Hepatocyte (in vitro differentiated cells): ENCODE measurements at places on chromosomes 7 and 10. TPM values are rescaled to one million over a fixed set of nuclear protein-coding genes. Genes with fewer than 3 reads are reported as not detected.

DNA sequence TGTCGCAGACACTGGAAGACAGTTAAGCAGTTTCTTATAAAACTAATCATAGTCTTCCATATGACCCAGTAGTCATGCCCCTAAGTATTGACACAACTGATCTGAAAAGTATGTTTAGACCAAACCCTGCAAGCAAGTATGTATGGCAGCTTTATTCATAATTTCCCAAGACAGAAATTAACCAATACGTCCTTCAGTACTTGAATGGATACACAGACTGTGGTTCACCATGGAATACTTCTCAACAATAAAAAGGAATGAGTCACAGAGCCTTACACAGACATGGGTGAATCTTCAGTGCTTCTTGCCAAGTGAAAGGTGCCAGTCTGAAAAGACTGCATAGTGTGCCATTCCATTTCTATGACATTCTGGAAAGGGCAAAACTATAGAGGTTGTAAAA lies 50.2 kb upstream of the AKR1E2 start:
- peaks cover 6% of the 10 kb centered on the region for H3K4me1 ChIP-seq
- DNase-seq = no peak
- H3K36me3 ChIP-seq = no peaks in the 10 kb centered on the region
- no peak overlapping the region for H3K4me3 ChIP-seq
- no peaks in the 10 kb centered on the region for H3K27me3 ChIP-seq

BZW2 gene
- total RNA-seq = 96.7 and 97.7 TPM in 2 replicates

- no peak overlapping the region for H3K4me3 ChIP-seq
- H3K4me1 ChIP-seq = peaks cover 33% of the 10 kb centered on the region
- H3K27ac ChIP-seq = peak overlapping the region; percentile 36
- no peaks in the 10 kb centered on the region for H3K36me3 ChIP-seq
- H3K27me3 ChIP-seq = no peaks in the 10 kb centered on the region
Observed at GRCh38 chr7:27605689-27606269, 56.9 kb downstream of the HIBADH start.

GRCh38 chr7:133618970-133619369 lies 366.1 kb downstream of the EXOC4 start:
- H3K4me3 ChIP-seq = no peak overlapping the region
- H3K27me3 ChIP-seq = no peaks in the 10 kb centered on the region
- no peaks in the 10 kb centered on the region for H3K36me3 ChIP-seq
- no peak for DNase-seq
- H3K4me1 ChIP-seq = no peaks in the 10 kb centered on the region

GRCh38 chr10:1638889-1639419 lies 98.4 kb downstream of the ADARB2 start:
- H3K27ac ChIP-seq = no peak overlapping the region
- H3K36me3 ChIP-seq = no peaks in the 10 kb centered on the region
- H3K27me3 ChIP-seq = no peaks in the 10 kb centered on the region
- no peaks in the 10 kb centered on the region for H3K4me1 ChIP-seq
- no peak overlapping the region for H3K4me3 ChIP-seq

GRCh38 chr7:133837224-133837623 lies 289.9 kb upstream of the LRGUK start:
- H3K4me1 ChIP-seq = peaks cover 4% of the 10 kb centered on the region
- H3K27ac ChIP-seq = no peak overlapping the region
- no peaks in the 10 kb centered on the region for H3K27me3 ChIP-seq
- no peaks in the 10 kb centered on the region for H3K36me3 ChIP-seq

DNA sequence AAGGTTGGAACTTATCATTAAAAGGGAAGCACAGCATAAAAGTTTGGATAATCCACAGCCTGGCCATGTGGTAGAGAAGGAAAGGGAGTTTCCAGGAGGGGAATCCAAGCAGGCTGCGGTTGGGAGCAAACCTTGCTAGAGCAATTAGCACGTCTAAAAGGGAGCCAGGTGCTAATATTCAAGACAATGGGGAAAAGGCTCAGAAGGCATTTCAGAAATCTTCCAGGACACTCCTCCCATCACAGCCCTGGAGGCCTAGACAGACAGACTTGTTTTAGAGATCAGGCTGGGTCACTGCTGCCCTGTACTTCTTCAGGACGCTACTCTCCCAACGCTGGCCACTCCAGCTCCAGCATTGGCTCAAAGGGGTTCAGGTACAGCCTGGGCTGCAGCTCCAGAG lies 96.2 kb upstream of the KAT6B start:
- no peaks in the 10 kb centered on the region for H3K36me3 ChIP-seq
- no peak for DNase-seq
- H3K4me1 ChIP-seq = no peaks in the 10 kb centered on the region
- H3K27me3 ChIP-seq = no peaks in the 10 kb centered on the region
- H3K27ac ChIP-seq = no peak overlapping the region

TSPAN15 gene
- total RNA-seq = 25.8 and 29.0 TPM in 2 replicates

DNA sequence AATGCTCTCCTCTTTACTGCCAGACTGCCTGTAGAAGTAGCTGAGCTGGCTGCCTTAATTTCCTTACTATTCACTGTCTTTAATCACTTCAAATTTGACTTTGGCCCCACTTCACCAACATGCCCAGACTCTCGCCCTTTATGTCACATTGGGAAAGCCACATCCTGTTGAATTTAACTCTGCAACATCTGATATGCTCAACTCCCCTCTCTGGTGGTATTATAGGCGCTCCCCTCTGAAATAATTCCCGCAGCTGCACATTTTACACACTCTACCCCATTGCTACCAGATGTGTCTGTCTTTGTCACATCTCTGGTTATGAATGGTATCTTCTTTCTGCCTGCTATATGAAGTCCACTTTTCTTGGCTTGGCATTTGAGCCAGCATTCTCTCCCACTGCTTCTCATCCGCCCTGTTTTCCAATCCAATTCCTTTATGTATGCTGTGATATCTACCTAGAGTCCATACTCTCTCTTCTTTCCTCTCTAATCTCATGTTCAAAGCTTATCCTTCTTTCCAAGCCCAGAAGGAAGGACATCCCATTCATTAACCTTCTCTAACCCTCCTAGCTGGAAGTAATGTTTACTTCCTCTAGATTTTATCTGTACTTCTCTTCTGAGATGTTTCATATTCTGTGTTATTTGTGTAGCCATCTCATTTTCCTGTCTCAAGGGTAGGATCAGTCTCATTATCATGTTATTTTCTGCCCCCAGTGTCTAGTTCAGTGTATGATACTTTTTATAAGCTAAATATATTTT lies 134.5 kb downstream of the ST7 start:
- H3K27me3 ChIP-seq = no peaks in the 10 kb centered on the region
- H3K4me1 ChIP-seq = peaks cover 7% of the 10 kb centered on the region

SPRN gene
- 0.28 and 0.97 TPM in 2 replicates for total RNA-seq

DNA sequence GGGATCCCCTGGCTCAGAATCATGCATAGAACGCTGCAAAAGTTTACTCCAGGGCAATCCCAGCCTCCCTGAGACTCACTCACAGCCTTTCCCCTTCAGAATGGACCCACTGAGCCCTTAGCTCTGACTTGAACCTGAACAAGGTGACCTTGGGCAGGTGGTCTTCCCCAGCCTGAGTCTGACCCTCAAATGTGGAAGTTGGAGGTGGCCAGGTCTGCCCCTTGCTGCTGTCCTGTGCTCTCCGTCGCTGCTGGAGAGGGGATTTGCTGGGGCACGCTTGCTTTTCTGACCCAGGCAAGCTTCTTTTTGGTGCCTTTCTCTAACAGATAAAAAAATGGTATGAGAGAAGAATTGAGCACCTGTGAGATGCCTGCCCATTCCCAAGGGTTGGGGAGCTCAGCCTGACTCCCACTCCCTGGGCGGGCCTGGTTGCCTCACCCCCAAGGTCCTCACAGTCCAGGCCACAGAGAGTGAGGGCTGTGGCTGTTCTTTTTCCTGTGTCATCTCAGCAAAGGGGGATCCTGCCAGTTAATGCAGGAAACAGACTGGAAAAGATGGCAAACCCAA lies 46.6 kb upstream of the IGFBP3 start:
- H3K4me1 ChIP-seq = no peaks in the 10 kb centered on the region
- no peaks in the 10 kb centered on the region for H3K27me3 ChIP-seq
- H3K4me3 ChIP-seq = no peak overlapping the region
- no peaks in the 10 kb centered on the region for H3K36me3 ChIP-seq
- no peak for DNase-seq

CPA2 gene
- total RNA-seq = 198 and 298 TPM in 2 replicates

- H3K36me3 ChIP-seq = no peaks in the 10 kb centered on the region
- no peaks in the 10 kb centered on the region for H3K27me3 ChIP-seq
Observed at GRCh38 chr10:128050936-128051335, 75.3 kb downstream of the MKI67 start.

- DNase-seq = no peak
- H3K36me3 ChIP-seq = no peaks in the 10 kb centered on the region
- H3K4me3 ChIP-seq = no peak overlapping the region
- H3K27me3 ChIP-seq = no peaks in the 10 kb centered on the region
Observed at GRCh38 chr10:86066696-86067095, 299.9 kb downstream of the GRID1 start.

FRAT1 gene
- total RNA-seq = 13.8 and 14.2 TPM in 2 replicates
